ENCODE measurements at places on chromosomes 3 and 15.

DNA sequence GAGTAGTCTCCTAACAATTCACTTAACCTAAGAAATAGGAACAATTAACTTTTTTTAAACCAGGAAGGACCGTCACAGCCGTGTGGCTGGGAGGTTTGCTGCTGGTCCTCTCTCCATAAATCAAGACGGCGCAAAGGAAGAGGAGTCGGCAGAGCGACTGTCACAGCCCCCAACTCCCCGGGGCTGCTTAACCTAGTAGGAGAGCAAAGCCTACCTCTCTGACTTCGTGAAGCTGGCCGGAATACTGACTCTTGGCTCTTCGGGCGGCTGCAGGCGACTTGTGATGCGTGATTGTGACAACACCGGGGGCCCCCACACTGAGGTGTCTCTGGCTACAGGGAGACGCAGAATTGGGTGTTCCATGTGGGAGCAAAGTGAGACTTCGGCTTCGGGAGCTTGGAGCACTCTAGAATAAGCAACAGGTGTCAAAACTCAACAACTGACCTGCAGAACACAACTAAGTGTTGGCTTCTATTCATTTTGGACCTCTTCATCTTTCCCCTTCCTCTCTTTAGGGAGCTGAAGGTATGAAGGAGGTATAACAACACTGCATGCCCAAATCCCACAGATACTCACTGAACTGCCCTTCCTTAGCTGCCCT is 151.1 kb downstream of the OSBPL10 start:
- no peak for DNase-seq

DNA sequence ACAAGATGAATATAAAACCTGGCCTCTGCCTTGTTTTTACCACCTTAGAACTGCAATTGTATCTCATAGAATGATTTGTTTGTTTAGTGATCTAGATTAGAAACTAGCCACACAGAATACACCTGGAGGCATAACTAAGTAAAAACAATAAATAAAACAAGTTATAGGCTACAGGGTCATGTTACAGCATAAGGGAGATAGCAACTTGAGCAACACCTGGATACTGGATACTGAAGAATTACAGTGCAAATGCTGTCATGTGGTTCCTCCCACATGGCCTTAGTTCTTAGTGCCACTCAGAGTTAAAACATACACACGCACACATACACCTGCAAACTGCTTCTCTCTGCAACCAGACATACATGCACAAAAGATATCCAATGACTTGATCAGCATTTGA is 563.4 kb upstream of the DPPA4 start:
- DNase-seq, result no peak

- DNase-seq, result no peak
Measured at GRCh38 chr3:195838714-195839113, 27.0 kb upstream of the MUC4 start.

DNA sequence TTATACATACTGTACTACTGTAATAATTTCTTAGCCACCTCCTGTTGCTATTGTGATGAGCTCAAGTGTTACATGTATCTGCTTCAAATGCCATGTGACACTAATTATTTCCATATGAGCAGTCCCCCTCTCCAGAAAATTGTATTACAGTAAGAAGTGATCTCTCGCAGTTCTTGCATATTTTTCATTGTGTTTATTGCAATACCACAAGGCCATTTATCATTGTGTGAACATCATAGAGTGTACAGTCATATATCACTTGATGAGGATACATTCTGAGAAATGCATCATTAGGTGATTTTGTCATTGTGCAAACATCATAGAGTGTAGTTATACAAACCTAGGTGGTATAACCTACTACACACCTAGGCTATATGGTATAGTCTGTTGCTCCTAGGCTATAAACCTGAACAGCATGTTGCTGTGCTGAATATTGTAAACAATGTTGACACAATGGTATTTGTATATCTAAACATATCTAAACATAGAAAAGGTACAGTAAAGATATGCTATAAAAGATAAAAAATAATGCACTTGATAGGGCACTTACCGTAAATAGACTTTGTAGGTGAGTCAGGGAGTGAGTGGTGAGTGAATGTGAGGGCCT is 189.6 kb upstream of the MLF1 start:
- peak; percentile 80 for DNase-seq

- DNase-seq, result no peak
Measured at GRCh38 chr3:12568747-12569146, 11.9 kb downstream of the MKRN2 start.

GRCh38 chr3:71055257-71056001 is 528.1 kb downstream of the FOXP1 start:
- peak; percentile 53 for DNase-seq

DNA sequence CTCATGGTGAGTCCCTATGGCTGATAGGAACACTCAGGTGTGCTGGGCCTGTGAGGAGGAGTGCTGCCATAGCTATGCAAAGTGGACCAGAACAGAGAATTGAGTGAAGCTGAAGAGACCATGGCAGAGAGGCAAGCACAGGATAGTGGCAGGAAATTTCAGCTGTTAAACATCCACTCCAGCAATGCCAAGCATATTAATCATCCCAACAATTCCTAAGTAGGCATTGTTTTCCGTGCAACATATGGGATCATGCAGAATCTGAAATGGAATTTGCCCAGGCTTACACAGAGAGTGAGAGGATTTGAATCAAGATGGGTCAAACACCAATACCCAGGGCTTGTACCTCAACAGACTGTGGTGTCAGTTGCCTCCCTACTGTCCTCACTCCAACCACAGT is 582.6 kb upstream of the UBE2E2 start:
- no peak for DNase-seq

- DNase-seq, result no peak
Measured at GRCh38 chr15:90915808-90916440, 12.8 kb downstream of the MAN2A2 start.

- DNase-seq, result no peak
Measured at GRCh38 chr3:132854856-132855535, 132.8 kb upstream of the NPHP3 start.

DNA sequence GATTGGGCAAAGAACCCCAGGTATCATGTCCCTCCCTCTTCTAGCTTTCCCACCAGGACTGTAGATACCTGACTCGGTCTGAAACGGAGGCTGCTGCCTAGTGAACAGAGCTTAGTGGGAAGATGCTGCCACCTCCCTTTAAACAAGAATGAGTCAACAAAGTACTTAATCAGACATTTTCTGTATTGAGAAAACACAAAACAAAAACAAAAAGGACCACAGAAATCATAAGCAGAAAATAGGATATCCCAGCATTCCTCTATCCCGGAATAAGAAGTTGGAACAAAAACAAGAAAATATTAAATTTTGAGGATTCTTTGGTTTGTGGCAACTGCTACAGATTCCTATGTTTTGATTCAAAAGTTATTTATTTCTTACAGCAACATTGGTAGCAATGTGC is 51.7 kb upstream of the COL8A1 start:
- DNase-seq, result peak; percentile 51

All from fibroblast of skin of right quadriceps (primary cell).